ENCODE measurements at places on chromosomes 13 and 19. TPM values are rescaled to one million over a fixed set of nuclear protein-coding genes. Genes with fewer than 3 reads are reported as not detected.
A peak's percentile ranks its signal among the peaks of the same experiment; 100 is the strongest.

Gene C19orf25
- 37.5 TPM for total RNA-seq

Gene NLRP5
- not detected for total RNA-seq

Gene ZNF726
- 6.4 TPM for total RNA-seq

- DNase-seq, result no peak
- H3K27ac ChIP-seq, result no peak overlapping the region
- no peak overlapping the region for H3K4me3 ChIP-seq
These were observed 99.5 kb downstream of the KDM4B start for GRCh38 chr19:5068233-5069072.

DNA sequence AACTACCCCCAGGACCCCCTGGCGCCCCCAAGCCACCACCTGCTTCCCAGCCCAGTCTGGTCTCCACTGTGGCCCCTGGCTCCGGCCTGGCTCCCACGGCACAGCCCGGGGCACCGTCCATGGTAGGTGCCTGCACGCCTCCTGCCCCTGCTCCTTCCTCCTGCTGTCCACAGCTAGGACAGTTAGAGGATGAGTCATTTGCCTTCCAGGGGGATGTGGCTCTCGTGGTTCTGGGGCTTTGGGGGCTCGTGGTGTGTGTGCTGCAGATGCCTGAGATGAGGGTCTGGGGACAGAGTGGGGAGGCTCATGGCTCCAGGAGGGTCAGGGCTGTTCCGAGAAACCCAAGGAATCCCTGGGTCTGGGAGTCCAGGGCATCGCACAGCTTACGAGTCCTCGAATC lies 12.7 kb downstream of the MED25 start:
- H3K4me3 ChIP-seq, result no peak overlapping the region
- no peaks in the 10 kb centered on the region for H3K36me3 ChIP-seq
- DNase-seq, result no peak
- H3K27me3 ChIP-seq, result no peaks in the 10 kb centered on the region

- no peaks in the 10 kb centered on the region for H3K36me3 ChIP-seq
- no peak for DNase-seq
- no peak overlapping the region for H3K4me3 ChIP-seq
- no peaks in the 10 kb centered on the region for H3K27me3 ChIP-seq
- H3K27ac ChIP-seq, result no peak overlapping the region
- peaks cover 4% of the 10 kb centered on the region for H3K4me1 ChIP-seq
These were observed 113.6 kb upstream of the ARGLU1 start for GRCh38 chr13:106681536-106681935.

GRCh38 chr13:96388598-96388997 lies 298.7 kb downstream of the HS6ST3 start:
- no peaks in the 10 kb centered on the region for H3K36me3 ChIP-seq
- DNase-seq, result no peak
- no peak overlapping the region for H3K27ac ChIP-seq
- H3K27me3 ChIP-seq, result no peaks in the 10 kb centered on the region
- no peaks in the 10 kb centered on the region for H3K4me1 ChIP-seq

DNA sequence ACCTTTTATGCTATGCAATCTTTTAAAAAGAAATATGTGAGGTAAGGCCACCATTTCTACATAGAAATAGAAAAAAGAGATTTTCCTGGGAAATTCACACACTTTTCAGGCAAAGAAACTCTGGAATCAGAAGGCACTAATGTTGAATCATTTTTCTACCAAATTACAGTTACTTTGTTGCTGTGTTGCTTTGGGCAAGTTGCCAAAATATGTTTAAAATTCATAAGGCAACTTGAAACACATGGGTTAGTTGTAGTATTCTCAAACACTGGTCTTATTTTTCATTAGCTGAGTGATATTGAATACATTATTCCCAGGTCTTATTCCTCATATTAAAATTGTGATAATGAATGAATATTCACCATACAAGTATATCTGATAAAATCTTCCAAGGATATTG lies 195.0 kb upstream of the SLITRK1 start:
- no peak for DNase-seq
- H3K4me3 ChIP-seq, result no peak overlapping the region
- no peaks in the 10 kb centered on the region for H3K36me3 ChIP-seq
- H3K27me3 ChIP-seq, result no peaks in the 10 kb centered on the region
- H3K27ac ChIP-seq, result no peak overlapping the region

DNA sequence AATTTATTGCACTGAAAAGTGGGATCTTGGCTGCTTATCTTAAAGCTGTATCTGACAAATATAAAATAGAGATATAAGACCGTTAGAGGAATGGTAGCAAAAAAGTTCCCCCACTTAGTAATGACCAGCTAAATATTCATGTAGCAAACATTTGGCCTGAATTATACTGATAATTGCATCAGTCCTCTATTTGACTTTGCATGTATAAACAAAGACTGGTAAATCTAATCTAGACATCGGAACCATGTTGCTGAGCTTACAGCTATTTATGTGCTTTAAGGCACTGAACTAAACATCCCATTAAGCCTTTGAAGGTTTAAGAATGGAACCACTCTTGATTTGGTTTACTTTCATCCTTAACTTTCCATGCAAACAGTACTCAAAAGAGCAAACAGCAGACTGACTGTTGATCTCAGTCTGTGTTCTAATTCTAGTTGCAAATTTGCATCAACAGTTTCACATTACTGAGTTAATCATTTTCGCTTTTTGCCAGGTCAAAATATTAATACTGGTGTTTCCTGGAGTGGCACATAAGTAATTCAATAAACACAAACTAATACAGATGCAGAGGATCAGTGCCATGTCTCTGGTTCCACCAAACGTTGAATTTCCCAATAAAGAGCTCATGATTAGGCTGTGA lies 203.5 kb upstream of the HTR2A start:
- no peak overlapping the region for H3K27ac ChIP-seq
- no peaks in the 10 kb centered on the region for H3K4me1 ChIP-seq
- H3K4me3 ChIP-seq, result no peak overlapping the region

- no peaks in the 10 kb centered on the region for H3K27me3 ChIP-seq
- DNase-seq, result peak; percentile 84
- no peak overlapping the region for H3K4me3 ChIP-seq
These were observed 31.6 kb downstream of the SYT3 start for GRCh38 chr19:50607874-50608785.

DNA sequence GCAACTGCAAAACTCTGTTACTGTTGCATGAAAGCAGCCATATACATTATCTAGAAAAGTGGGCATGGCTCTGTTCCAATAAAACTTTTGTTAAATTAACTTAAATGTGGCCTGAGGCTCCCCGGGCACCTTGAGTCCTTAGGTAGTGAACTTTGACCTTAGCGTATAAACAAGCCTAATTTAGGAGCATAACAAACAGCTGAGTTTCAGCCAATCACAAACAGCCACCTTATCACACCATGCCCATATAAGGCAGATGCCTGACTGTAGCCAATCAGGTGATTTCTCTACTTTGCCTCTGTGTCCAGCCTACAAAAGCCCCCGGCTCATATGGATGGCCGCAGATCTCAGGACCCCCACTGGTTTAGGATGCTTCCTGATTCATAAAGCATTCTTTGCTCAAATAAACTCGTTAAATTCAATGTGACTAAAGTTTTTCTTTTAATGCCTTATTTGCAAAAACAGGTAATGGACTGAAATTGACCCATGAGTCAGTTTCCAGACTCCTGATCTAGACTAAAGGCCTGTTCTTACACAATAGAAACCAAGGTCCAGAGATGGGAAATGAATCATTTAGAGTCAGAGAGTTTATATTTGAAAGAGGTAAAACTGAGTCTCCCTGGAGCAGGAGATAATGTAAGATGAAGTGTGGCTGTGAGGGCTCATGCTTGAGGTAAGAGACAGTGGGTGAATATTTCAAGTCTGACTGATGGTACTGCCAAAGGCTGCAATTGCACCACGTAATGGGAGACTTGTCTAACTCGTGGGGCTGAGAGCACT lies 130.2 kb downstream of the FGF9 start:
- no peak for DNase-seq
- H3K4me1 ChIP-seq, result no peaks in the 10 kb centered on the region
- no peaks in the 10 kb centered on the region for H3K36me3 ChIP-seq

- no peaks in the 10 kb centered on the region for H3K36me3 ChIP-seq
- no peaks in the 10 kb centered on the region for H3K4me1 ChIP-seq
- no peak overlapping the region for H3K27ac ChIP-seq
- H3K4me3 ChIP-seq, result no peak overlapping the region
These were observed 76.5 kb downstream of the ZNF726 start for GRCh38 chr19:23991170-23991569.

- H3K4me3 ChIP-seq, result no peak overlapping the region
- H3K27me3 ChIP-seq, result no peaks in the 10 kb centered on the region
- no peaks in the 10 kb centered on the region for H3K4me1 ChIP-seq
- no peak for DNase-seq
These were observed 18.1 kb downstream of the ESD start for GRCh38 chr13:46778890-46779289.

- DNase-seq, result peak; percentile 73
- H3K4me1 ChIP-seq, result no peaks in the 10 kb centered on the region
- H3K36me3 ChIP-seq, result peaks cover 75% of the 10 kb centered on the region
- H3K27ac ChIP-seq, result no peak overlapping the region
- H3K4me3 ChIP-seq, result no peak overlapping the region
These were observed 21.9 kb downstream of the ZSWIM4 start for GRCh38 chr19:13817018-13817614.

All from spleen (tissue), 13 donors.